Kidney tubule cell (primary cell): ENCODE measurements at places on chromosomes 2 and 18.

DNA sequence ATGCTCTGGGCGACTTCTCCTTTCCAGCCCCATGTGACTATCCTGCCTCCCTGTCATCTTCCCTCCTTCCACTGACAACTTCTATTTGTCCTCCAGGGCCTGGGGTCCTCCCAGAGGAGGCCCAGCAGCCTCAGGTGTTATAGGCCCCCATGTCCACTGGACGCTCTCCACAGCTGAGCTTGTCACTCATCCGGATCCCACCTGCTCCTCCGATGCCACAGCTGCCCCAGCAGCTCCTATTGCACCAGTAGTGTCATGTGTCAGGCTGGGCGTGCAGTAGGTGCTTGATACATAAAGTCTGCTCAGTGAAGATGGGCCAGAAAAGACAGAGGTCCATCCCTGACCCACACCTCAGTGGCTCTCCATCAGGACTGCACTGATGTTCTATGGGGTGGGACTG, 305.7 kb upstream of the MYT1L start:
- DNase-seq: no peak

DNA sequence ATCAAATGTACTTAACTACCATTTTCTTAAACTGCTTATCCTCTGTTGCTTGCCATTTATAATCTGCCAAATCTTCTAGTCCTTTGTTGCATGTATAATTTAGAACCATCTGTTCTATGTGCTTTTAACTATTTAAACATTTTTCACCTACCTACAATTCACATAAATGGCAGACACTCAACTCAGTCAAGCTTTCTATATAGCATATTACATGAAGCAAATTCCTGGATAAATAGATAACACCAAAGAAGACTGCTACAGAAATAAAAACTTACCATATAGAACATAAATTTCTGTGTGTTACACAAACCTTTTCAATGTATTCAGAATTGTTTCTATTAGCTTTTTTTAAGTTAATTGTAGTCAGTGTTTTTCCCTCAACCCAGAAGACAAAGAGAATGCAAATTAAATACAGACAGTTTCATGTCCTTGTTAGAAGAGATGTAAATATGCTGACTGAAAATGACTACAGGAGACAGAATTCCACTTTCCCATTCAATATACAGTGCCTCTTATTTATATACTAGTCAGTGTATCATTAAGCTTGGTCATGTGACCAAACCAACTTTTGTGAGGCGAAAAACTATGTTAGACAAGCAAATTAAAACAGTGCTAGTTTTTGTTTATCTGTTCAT, 2.6 kb downstream of the BAZ2B start:
- peak; percentile 37 for DNase-seq

DNA sequence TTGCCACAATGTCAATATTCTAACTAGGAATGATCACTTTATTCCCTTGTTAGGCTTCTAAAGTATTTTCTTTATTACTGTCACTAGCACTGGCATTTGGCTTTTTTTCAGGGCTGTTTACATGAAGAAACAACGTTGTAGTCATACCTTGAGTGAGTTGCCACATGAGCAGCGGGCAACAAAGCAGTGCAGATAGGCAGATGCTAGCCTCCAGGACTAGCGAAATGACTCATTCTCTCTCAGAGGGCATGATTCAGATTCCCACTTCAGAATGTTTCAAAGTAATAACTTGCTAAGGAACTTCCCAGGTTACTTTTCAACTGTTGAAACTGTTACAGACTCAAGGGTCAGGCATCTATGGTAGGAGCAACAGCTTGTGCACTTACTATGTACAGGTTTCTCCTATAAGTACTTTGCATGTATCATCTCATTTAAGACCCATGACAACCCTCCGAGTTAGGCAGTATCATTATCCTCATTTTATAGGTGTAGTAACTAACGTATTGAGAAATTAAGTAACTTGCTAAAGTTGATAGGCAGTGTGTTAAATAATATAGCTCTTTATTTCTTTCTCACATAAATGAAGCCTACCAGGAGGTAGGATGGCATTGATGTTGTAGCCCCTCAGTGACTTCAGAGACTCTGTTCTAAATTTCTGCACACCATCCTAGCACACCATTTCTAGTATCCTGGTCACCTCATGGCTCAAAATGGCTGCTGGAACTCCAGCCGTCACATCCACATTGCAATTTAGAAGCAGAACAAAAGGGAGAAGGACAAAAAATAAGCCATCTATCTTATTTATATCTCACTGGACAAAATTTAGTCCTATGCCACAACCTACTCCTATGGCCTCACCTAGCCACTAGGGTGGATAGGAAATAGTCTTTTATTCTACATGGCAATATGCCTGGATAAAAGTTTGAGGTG, 83.3 kb downstream of the ICOS start:
- peak; percentile 90 for DNase-seq

- peak; percentile 22 for DNase-seq
These were observed 39.5 kb downstream of the ADNP2 start for GRCh38 chr18:80148326-80149199.

DNA sequence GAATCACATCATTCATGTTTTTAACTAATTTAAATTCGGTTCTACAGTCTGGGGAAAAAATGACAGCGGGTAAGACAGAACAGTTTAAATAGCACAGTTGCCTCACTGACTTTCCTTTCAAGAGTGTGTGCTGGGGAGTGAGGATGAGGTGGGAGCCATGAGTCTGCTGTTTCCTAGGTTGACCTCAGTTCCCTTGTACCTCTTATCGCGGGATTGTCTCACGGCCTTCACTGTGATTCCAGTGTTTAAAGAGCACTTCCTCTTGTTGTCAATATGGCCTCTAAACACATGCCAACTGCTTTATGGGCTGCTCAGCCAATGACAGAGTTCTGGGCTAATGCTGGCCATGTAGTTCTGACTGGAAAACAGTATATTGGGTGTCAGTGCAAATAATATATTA, 41.6 kb upstream of the ALMS1 start:
- no peak for DNase-seq

GRCh38 chr2:85668009-85668856, at the start of gene SFTPB:
Gene SFTPB, minus strand, starts transcription at chr2:85668199. Its CDS starts 16 bp downstream, at chr2:85668183.
- no peak for DNase-seq

DNA sequence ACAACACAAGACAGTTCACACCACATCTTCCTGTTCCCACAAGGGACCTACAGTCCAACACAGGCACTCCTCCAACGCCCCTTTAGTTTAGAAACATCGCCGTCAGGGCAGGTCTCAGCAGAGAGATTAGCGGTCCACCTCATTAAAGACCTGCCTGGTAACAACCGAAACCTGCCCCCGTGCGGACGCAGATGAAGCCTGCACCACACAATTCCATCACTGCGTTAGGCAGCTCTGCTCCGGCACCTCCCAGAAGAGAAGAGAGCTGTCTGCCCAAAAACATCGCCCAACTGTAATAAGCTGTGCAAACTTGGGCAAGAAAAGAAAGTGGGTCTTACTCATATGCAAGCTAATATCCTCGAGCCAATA, 32.7 kb downstream of the ZNF516 start:
- no peak for DNase-seq

DNA sequence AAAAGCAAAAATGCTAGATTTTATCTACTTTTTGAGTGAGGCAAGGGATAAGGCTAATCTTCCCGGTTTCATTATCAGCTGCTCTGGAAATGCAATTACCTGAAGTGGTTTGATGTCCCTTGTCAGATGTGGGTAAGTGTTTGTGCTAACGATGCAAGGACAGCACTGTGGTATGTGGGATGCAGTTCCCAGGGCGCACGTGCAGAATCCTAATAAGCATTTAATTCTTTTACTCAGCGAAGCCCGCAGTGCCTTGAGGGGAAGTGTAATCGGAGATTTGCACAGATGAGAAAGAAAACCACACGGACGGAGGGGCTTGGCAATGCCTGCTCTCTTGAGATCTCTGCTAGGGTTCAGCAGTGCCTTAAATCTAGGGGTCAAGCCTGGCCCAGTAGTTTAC, 108.5 kb upstream of the LYPD6 start:
- no peak for DNase-seq
